CD4-positive, alpha-beta memory T cell (primary cell): ENCODE measurements at places on chromosomes 12 and 14. TPM values are rescaled to one million over a fixed set of nuclear protein-coding genes. Genes with fewer than 3 reads are reported as not detected.

The CYP27B1 gene
- polyA plus RNA-seq: 0.93 TPM

The PTHLH gene
- polyA plus RNA-seq: not detected

The PROX2 gene
- 0.05 TPM for polyA plus RNA-seq

The NKX2-8 gene
- polyA plus RNA-seq: not detected

The TSPAN8 gene
- polyA plus RNA-seq: not detected

DNA sequence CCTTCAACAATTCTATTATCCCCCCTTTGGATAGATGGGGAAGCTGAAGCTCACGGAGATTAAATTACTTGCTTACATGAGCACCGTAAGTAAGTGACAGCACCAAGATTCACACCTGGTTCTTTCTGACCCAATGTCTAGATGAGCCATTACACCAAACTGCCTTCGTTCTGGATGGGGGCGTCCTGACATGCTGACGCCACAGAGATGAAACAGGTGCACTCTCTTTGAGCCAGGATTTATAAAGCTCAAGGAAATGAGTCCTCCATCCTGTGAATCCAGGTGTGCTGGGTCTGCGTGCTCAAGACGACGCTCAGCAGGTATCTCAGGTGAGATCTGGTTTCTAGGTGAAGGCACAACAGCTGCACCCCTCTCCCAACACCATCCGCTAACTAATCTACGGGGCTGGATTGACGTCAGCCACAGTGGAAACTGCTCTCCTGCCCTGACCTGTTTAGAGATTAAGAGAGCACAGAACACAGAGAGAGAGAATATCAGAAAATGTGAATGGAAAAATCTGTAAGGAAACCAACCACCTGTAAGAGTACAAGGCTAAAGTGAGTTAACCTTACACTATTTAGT lies 61.6 kb downstream of the KSR2 start:
- no peak for DNase-seq
- no peaks in the 10 kb centered on the region for H3K4me1 ChIP-seq
- no peaks in the 10 kb centered on the region for H3K36me3 ChIP-seq
- no peak overlapping the region for H3K27ac ChIP-seq
- no peaks in the 10 kb centered on the region for H3K27me3 ChIP-seq

GRCh38 chr14:75875958-75876357 lies 105.8 kb downstream of the TGFB3 start:
- H3K4me3 ChIP-seq: no peak overlapping the region
- H3K27me3 ChIP-seq: no peaks in the 10 kb centered on the region
- no peak overlapping the region for H3K27ac ChIP-seq
- H3K36me3 ChIP-seq: no peaks in the 10 kb centered on the region
- no peak for DNase-seq

- no peaks in the 10 kb centered on the region for H3K27me3 ChIP-seq
- H3K4me3 ChIP-seq: peak within 1 kb of the TSS; percentile 96
- peak; percentile 63 for DNase-seq
- peaks cover 53% of the 10 kb centered on the region for H3K4me1 ChIP-seq
Measured at GRCh38 chr12:4273652-4274395, at the start of gene CCND2. TSS of gene CCND2 (plus strand) at chr12:4273762. CDS start at chr12:4274041, 279 bp downstream.

GRCh38 chr14:87109271-87109670 lies 883.7 kb downstream of the GALC start:
- H3K4me1 ChIP-seq: no peaks in the 10 kb centered on the region
- H3K36me3 ChIP-seq: no peaks in the 10 kb centered on the region
- no peak overlapping the region for H3K4me3 ChIP-seq
- DNase-seq: no peak
- H3K27ac ChIP-seq: no peak overlapping the region
- H3K27me3 ChIP-seq: no peaks in the 10 kb centered on the region

- H3K27me3 ChIP-seq: no peaks in the 10 kb centered on the region
- H3K4me3 ChIP-seq: no peak overlapping the region
- H3K4me1 ChIP-seq: no peaks in the 10 kb centered on the region
- DNase-seq: no peak
- H3K27ac ChIP-seq: no peak overlapping the region
Measured at GRCh38 chr12:16027002-16027401, 115.9 kb downstream of the DERA start.

- no peak for DNase-seq
- H3K36me3 ChIP-seq: no peaks in the 10 kb centered on the region
Measured at GRCh38 chr12:28421374-28421773, 231.1 kb downstream of the CCDC91 start.

- no peaks in the 10 kb centered on the region for H3K27me3 ChIP-seq
- DNase-seq: no peak
- no peak overlapping the region for H3K27ac ChIP-seq
- no peak overlapping the region for H3K4me3 ChIP-seq
Measured at GRCh38 chr14:70567791-70568190, 32.7 kb downstream of the MED6 start.

GRCh38 chr12:63916561-63917476 lies 72.3 kb downstream of the SRGAP1 start:
- no peaks in the 10 kb centered on the region for H3K27me3 ChIP-seq
- no peak overlapping the region for H3K4me3 ChIP-seq
- no peaks in the 10 kb centered on the region for H3K4me1 ChIP-seq
- no peak for DNase-seq
- no peaks in the 10 kb centered on the region for H3K36me3 ChIP-seq

- peaks cover 16% of the 10 kb centered on the region for H3K4me1 ChIP-seq
- H3K27ac ChIP-seq: no peak overlapping the region
- DNase-seq: no peak
- H3K4me3 ChIP-seq: no peak overlapping the region
- H3K27me3 ChIP-seq: no peaks in the 10 kb centered on the region
Measured at GRCh38 chr14:21039585-21040369, 2.4 kb upstream of the RNASE7 start.

GRCh38 chr14:65920996-65921395 lies 508.5 kb downstream of the FUT8 start:
- H3K27me3 ChIP-seq: no peaks in the 10 kb centered on the region
- H3K27ac ChIP-seq: no peak overlapping the region
- H3K4me3 ChIP-seq: no peak overlapping the region
- no peak for DNase-seq
- no peaks in the 10 kb centered on the region for H3K36me3 ChIP-seq
- H3K4me1 ChIP-seq: peaks cover 9% of the 10 kb centered on the region

DNA sequence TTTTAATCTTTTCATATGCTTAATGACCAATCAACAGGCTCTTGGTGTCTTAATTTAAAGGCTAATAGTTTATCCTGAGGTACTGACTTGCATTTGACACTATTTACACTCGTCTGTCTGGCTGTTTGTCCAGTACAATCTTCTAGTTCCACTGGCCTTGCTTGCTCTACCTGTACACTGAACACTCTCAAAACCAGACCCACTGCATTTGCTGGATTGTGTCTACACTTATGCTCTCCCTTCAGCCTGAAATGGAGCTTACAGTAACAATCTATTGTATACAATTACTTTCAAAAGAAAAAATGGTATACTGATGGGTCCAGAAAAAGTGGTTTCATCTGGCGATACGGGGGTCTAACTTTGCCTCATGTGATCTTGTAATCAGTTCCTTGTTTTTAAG lies 2.3 kb upstream of the ACSS3 start:
- H3K4me1 ChIP-seq: no peaks in the 10 kb centered on the region
- H3K27ac ChIP-seq: no peak overlapping the region
- no peak for DNase-seq
- H3K27me3 ChIP-seq: no peaks in the 10 kb centered on the region
- H3K36me3 ChIP-seq: no peaks in the 10 kb centered on the region
- H3K4me3 ChIP-seq: no peak overlapping the region

DNA sequence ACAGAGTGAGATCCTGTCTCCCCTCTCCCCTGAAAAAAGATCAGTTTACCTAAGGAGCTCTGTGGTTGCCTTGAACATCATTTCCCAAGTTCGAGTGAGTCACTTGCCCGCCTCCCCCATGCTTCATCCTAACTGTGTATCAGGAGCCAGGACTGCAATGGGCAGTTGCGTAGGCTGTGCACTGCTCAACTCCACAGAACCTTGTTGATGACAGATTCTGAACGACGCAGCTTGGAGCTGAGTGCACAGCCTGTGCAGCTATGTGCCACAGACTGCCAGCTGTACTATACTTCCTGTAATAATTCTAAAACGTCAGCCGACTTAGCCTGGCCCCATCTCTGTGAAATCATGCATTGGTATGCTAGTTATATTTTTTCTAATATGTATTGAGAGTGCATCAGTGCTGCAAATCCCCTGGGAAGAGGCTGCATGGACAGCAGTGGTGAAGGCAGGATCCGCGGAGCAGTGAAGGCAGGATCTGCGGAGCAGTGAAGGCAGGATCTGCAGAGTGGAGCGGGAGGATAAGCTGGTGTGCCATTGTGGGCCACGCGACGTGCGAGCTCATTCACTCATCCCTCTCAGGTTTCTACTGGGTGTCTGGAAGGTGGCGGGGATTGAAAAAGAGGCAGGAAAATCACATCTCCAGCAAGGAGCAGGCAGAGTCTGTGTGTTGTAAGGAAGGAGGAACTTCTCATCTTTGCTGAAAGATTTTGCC lies 80.8 kb downstream of the GALNT9 start:
- no peak for DNase-seq
- H3K36me3 ChIP-seq: no peaks in the 10 kb centered on the region
- no peak overlapping the region for H3K27ac ChIP-seq
- no peak overlapping the region for H3K4me3 ChIP-seq
- H3K27me3 ChIP-seq: no peaks in the 10 kb centered on the region

GRCh38 chr12:114746297-114747011 lies 62.5 kb upstream of the TBX3 start:
- no peak overlapping the region for H3K27ac ChIP-seq
- H3K4me1 ChIP-seq: no peaks in the 10 kb centered on the region
- no peak for DNase-seq
- H3K27me3 ChIP-seq: no peaks in the 10 kb centered on the region

- no peaks in the 10 kb centered on the region for H3K27me3 ChIP-seq
- H3K4me3 ChIP-seq: peak overlapping the region; percentile 63
- peak overlapping the region; percentile 68 for H3K27ac ChIP-seq
- peaks cover 8% of the 10 kb centered on the region for H3K36me3 ChIP-seq
- peaks cover 72% of the 10 kb centered on the region for H3K4me1 ChIP-seq
- peak; percentile 83 for DNase-seq
Measured at GRCh38 chr14:91835920-91836843, 31.2 kb downstream of the TC2N start.
